Vagina (tissue), 2 donors: ENCODE measurements at places on chromosomes 2 and 18.

DNA sequence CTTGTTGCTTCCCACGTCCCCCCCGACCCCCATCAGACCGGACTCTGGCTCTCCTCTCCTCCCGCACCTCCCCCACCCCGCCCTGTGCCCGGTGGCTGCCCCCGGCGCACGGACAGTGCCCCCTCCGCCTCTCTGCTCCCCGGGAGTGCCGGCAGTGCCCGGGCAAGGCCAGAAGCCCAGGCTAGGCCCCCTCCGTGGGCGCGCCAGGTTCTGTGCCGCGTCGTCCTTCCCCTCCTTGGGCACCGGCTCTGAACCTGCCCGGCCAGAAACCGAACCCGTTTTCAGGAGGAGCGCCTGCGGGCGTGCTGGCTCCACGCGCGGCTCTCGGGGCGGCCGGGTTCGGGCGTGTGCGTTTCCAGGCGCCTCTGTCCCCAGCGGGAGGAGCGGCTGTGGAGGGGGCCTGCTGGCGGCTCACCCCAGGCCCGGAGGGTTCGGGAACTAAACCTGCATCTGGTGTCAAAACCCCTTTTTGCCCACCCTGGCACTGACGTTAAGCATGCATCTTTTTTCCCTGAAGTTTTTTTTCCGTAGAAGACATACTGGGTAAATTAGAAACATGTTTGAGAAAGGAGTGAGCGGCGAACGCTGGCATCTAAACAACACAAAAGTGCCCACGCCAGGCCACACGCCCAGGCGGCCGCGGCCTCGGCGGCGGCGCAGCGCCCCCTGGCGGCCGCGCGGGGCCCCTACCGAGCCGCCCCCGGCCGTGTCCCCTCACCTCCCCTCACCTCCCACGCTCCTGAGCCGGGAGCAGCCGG is 123.9 kb upstream of the SLC1A4 start:
- no peak for DNase-seq

- peak; percentile 22 for DNase-seq
These were observed 89.1 kb downstream of the COL6A3 start for GRCh38 chr2:237324837-237325236.

DNA sequence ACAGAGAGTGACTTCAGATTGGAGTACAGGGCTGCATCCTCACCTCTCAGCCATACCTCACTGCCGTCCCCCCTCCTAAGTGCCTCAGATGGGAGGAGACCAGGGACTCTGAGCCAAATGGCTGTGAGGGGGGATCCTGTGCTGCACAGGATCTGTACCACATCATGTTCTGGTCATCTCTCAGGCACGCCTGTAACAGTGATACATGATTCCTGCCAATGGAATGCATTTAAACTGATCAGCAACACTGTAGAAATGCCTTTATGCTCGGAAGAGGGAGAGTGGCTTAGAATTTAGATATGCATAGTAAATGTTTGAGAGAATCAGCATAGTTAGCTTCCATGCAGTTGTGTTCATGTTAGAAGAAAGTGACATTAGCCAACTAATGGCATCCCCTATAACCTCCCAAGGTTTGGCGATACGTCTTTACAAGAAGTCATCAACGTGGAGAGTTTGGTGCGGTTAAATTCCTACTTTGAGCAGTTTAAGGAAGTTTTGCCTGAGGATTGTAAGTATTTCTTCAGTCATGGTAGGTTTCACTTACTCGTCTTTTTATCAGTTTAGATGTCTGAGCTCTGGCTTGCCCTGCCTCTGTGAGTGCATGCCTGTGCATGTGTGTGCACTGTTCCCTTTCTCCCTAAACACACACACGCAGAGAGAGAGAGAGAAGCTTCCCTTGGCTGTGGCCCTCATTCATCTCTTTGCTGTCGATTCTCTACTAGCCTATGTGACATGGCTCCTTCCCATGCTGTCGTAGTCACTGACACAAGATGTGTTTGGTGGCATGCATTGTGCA is 40.0 kb downstream of the COA5 start:
- DNase-seq = no peak

DNA sequence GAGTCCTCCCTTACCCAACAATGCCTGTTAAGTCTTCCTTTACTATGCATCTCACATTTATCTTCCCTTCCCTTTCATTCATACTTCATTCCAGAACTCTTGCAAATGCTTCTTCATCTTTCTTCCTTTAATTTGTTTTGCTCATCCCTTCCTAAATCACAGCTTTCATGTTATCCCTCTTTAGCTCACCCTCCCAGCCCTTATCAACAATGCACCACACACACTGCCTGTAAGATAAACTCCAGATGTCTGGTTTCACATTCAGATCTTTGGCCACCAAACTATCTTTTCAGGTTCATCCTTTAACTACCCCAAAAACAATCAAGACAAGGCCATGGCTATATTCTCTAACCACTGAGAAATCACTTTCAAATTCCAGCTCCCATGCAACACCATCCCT is 3.4 kb downstream of the CCDC93 start:
- no peak for DNase-seq

- no peak for DNase-seq
These were observed 4.7 kb upstream of the HPCAL1 start for GRCh38 chr2:10297959-10298531.

DNA sequence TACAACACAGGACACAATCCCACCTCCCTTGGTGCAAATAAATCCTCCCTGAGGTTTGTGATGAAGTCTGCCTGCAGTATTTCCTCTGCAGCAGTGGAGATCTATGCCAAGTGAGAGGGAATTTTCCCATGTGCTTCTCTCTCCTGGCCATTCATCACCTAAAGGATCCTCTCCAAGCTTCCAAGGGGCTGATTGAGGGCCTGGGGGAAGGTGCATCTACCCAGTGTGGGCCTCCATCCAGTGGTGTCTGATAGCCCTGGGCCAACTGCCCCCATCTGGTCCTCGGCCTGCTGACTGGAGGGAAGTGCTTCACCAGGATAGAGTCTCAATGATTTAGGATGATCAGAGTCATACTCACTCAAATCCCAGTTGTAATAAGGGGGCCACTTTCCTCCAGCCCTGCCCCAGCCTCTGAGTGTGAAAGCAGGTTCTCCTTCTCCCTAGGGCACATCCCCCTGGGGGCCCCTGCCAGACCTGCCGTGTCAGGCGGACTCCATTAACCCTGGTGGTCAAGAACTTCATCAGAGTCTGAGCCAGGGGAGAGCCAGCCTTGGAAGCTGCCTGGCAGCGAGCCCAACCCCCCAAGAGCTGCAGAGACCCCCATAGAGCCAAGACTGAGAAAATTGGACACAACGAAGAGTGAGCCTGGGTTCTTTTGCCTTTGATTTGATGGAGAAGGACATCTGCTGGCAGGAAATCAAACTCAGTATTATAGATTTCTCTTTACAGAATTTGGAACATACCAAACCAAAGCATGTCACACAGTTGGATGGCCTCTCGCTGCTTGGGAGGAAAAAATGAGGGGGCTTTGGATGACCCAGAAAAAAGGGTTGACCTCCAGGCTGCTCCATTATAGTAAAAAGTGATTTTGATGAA is 509.6 kb downstream of the CMPK2 start:
- DNase-seq = no peak

GRCh38 chr2:196601430-196602306 is 37.8 kb upstream of the CCDC150 start:
- DNase-seq = no peak

- DNase-seq = no peak
These were observed 113.8 kb upstream of the UXS1 start for GRCh38 chr2:106307860-106308259.

- no peak for DNase-seq
These were observed 57.1 kb downstream of the TRABD2A start for GRCh38 chr2:84823788-84824187.

- DNase-seq = no peak
These were observed 33.4 kb upstream of the LPIN2 start for GRCh38 chr18:3046216-3046808.

GRCh38 chr2:165745916-165746315 is 48.1 kb downstream of the GALNT3 start:
- no peak for DNase-seq

- no peak for DNase-seq
These were observed 51.8 kb upstream of the RAB27B start for GRCh38 chr18:54776282-54776977.

GRCh38 chr18:48974304-48975119 is 23.7 kb upstream of the SMAD7 start:
- DNase-seq = no peak

DNA sequence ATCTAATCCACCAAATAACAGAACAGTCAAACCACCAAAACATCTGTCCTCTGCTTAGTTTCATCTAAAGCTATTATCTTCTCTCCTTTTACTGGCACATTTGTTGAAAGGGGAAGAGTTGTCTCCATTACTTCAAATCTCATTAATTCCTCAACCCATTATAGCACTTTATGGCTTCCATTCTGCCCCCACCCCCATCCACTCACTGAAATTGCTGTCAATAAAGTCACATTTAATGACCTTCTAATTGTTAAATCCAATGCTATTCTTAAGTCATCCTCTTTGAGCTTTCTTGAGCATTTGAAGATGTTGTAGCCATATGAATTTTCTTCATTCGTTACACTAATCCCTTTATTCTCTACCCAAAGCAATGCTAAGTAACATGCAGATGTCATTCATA is 5.2 kb downstream of the OXER1 start:
- no peak for DNase-seq

DNA sequence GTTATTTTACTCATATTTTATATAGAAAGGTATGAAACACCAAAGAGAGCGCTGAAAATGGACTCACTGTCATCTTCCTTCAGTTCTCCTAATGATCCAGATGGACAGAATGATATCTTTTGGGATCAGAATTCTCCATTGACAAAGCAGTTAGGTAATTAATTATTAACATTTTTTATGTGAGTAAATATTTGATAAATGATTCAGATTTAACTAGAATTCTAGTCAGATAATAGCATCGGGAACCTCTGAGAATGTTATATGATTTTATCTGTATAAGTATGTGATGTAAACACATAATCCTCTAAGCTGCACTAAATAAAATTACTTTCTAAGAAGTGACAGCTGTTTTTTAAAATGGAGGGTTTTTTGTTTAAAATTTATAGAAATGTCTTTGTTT is 2.0 kb downstream of the ETAA1 start:
- DNase-seq = no peak

DNA sequence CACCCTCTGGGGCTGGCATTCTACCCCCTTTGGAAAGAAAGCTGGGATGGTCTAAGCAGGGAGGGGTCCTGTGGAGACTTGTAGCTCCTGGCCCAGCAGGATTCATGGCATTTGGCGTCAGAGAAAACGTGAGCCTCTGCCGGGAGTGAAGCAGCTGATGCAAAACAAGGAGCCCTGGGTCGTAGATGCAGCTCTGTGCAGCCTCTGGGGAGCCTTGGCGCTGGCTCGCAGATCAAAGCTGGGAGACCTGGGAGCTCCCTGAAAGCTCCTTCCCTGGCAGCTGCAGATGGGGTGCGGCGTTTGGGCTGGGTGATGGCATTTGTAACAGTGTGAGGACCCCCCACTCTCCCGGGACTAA is 148.3 kb downstream of the KLHL29 start:
- DNase-seq = no peak

DNA sequence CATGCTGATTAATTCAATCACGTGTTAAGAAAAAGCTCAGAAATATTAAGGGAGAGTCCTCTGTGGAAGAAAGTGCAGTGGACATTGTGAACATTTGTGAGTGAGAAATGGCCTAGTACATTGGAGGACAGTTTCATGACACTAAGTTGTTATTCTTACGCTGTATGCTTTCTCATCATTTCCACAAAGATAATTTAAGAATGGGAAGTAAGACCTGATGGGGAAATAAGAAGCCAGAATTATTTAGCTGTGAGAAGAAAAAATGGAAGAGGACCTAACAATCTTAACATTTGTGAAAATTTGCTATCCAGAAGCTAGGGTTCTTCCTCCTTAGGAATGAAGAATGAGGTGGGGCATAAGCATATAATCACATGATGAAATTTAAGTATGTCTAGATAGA is 15.2 kb upstream of the RAPH1 start:
- DNase-seq = no peak

- peak; percentile 87 for DNase-seq
These were observed 285.1 kb downstream of the SS18 start for GRCh38 chr18:25805323-25805722.

GRCh38 chr2:46320141-46320567 is 22.9 kb downstream of the EPAS1 start:
- DNase-seq = no peak

DNA sequence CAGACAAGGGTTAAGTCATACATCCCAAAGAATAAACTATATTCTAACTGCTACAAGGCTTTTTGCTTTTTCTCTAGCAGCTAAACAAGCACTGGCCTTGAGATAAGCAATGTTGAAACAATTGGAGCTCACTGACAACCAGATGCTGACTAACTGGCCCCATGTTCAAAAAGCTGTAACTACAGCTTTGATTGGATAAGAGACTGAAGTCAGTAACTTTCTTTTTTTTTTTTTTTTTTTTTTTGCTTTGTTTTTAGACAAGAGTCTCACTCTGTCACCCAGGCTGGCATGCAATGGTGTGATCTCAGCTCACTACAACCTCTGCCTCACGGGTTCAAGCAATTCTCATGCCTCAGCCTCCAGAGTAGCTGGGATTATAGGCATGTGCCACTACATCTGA is 45.4 kb upstream of the TMEM163 start:
- no peak for DNase-seq

DNA sequence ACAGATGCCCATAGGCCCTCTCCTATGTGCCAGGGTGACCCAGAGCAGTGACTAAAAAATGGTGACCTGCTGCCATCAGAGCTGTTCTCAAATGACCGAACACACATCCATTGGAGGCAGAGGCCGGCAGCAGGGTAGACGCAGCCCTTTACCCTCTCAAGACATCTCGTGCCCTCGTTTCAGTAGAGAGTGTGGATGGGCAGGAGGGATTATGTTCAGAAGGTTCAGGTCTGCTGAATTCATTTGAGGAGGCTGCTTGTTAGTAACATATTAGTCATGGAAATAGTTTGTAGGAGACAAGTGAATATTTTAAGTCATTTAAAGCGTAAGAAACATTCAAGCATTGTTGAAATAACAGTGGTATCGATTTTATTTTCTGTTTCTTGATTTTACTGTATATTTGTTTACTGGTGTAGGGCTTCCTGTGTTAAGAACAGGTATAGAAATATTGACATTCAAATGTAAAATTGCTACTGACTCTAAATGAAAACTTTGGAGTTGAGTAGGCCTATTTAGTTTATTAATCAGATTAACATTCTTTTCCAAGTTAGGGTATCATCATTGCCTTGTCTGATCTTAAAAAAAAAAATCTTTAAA is 82.6 kb downstream of the ZNF532 start:
- no peak for DNase-seq

DNA sequence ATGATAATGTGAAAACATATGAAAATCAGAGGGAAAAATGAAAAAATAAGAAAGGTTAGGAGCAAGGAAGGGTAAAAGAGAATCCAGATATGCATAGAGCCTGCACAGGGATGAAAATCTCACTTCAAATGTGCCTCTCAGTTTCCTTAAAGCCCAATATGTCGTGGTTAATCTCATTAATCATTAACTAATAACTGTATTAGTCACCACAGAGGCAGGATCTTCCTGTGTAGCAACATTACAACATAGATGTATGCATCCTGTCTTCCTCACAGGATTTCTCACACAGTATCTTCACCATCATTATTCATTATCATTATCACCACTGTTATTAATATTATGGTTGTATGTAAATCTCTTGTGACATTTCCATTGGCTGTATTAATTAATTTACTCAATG is 361.2 kb upstream of the SOX11 start:
- DNase-seq = no peak
